ENCODE measurements at places on chromosomes 16 and 17. TPM values are rescaled to one million over a fixed set of nuclear protein-coding genes. Genes with fewer than 3 reads are reported as not detected.

- no peak for DNase-seq
These were observed 20.4 kb downstream of the TMC6 start for GRCh38 chr17:78107976-78108725.

GRCh38 chr16:77353587-77354263 is 81.1 kb downstream of the ADAMTS18 start:
- DNase-seq = no peak

The TEX14 gene
- total RNA-seq = 0.32 TPM

The OR3A3 gene
- not detected for total RNA-seq

DNA sequence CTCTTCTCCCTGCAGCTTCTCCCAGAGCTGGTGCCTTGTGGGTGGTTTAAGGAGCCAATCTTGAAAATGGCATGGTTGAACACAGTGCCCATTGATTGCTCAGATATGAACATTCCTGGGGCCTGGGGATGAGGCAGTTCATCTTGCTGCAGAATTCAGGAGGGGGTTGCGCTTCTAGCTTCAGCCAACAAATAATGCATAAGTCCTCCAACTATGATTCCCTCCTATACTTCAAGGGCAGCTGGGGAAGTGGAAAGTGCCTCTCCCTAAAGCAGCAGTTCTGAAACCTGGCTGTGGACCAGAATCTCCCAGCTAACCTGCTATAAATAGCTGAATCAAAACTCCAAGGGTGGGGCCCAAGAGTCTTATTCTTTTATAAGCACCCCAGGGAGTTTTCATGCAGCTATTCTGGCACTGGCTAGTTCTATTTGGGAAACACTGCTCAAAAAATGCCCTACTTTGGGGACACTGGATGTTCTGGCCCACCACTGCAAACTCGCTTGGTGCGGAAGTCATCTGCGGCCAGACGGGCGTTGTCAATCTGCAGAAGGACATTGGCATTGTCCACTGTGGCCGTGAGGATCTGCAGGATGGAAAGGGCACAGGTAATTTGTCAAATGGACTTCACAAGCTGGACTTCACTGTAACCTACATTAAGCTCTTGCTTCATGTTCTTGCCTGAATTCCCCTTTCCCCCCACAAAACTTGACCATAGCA is 130.3 kb downstream of the CCDC144A start:
- no peak for DNase-seq

- peak; percentile 87 for DNase-seq
These were observed 604 bp downstream of the PRR14 start for GRCh38 chr16:30651124-30652004.

DNA sequence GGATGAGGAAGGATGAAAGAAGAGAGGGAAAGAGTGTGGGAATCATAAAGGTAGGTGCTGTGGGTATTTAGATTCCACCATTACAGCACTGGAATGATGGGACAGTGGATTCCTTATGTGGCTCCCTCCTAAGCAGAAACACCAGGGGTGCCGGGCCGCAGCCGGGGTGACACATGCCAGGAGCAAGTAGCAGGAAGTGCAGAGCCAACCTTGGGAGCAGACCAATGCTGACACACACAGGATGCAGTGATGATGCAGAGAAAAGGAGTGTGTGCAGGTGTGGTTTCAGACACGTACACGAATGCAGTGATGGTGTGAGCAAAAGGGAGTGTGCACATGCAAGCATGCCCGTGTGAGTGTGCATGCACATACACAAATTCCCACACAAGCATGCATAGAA is 338.0 kb downstream of the SLC39A11 start:
- DNase-seq = no peak

DNA sequence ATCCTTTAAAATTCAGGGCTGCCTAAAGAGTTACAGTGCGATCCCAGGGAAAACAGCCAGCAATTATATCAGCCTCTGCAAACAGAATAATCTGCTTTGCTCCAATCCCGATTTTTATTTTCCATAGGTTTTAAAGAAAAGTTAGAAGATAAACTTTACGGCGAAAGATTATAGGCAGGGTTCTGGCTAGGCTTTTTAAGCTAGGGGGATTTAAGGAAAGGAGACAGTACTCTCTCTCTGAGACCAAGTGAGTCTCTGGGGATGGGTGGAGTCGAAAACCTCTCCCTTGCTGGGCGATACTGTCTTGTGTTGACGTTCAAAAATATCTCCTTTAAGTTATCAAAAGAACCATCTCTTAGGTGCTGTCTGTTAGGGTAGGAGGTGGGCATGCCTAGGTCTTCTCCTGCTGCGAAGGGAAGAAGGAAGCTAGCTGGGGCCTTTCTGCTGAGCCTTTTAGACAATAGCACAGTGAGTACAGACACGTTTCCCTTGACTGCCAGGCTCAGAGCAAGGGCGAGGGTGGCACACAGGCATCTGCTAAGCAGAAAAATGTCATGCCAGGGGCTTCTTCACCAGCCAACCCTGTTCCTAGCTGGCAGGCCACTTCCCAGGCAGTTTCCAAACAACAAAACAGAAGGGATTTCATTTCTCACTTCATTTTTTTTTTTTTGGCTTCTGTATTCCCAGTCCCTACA is 167.9 kb upstream of the MAF start:
- DNase-seq = no peak

DNA sequence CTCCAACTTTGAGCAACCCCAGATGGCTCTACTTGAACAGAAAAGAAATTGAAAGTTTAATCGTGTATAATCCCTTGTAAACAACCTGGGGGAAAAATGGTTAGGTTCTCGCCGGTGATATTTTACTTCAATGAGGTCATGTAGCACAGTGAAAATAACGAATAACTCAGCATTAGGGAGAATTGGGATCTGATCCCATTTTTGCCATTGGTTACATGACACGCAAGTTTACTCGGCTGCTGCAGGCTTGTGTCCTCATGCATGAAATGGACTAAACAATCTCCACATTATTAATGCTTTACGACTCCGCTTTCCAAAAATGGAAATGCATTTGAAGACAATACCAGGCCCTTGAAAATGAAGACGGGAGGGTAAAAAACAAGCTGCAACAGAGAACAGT is 45.5 kb upstream of the LRRC37A3 start:
- no peak for DNase-seq

DNA sequence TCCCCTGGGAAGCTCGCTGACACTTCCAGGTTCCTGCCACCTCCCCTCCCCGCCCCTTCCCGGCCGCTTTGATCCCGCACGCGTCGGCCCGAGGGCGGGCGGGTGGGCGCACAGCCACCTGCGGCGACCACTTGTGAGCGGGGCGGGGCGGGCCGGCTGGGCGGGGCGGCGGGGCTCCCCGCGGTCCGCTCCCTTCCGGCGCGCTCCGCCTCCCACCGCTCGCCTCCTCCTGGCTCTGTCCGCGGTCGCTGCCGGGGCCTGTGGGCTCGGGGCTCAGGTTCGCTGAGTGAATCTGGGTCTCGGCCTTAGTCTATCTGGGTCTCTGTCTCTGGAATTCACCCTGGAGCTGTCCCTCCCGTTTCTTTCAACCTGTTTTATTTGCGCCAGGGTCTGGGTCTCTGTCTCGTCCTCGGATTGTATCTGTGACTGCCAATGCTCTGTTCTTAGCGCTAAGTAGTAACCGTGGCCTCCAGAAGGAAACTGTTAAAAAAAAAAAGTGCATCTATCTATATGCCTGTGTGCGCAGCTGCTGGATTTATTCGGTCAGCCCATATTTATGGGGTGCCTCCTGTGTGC is 2.7 kb upstream of the HES7 start:
- DNase-seq = peak; percentile 81

DNA sequence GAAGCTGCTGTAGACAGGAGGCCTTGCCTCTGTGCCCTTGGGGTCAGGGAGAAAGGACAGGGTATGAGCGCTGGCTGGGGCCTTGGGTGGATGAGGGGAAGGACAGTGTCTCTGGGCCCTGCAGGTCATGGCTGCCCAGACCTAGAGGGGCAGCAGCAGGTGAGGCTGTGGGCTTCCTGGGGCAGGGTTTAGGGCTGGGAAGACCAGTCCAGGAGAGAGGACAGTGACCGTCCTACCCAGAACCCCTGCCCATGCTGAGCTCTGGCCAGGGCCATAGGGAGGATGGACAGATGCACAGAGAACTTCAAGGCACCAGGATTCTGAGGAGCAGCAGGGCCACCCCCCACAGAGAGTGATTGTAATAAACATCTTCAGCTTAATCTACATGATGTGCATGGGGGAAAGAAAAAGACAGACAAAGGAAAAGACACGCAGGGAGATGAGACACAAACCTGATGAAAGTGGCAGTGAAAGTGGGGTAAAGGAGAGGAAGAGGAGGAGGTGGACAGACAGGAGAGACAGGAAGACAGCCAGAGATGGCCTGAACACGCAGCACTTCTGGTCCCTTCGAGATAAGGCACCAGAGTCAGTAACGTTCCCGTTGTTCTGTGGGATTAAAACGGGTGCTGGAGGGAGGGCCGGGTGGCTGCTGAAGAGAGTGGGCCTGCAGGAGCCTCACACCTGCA is 17.5 kb downstream of the FLOT2 start:
- DNase-seq = no peak

The GAS7 gene
- 75.9 TPM for total RNA-seq

DNA sequence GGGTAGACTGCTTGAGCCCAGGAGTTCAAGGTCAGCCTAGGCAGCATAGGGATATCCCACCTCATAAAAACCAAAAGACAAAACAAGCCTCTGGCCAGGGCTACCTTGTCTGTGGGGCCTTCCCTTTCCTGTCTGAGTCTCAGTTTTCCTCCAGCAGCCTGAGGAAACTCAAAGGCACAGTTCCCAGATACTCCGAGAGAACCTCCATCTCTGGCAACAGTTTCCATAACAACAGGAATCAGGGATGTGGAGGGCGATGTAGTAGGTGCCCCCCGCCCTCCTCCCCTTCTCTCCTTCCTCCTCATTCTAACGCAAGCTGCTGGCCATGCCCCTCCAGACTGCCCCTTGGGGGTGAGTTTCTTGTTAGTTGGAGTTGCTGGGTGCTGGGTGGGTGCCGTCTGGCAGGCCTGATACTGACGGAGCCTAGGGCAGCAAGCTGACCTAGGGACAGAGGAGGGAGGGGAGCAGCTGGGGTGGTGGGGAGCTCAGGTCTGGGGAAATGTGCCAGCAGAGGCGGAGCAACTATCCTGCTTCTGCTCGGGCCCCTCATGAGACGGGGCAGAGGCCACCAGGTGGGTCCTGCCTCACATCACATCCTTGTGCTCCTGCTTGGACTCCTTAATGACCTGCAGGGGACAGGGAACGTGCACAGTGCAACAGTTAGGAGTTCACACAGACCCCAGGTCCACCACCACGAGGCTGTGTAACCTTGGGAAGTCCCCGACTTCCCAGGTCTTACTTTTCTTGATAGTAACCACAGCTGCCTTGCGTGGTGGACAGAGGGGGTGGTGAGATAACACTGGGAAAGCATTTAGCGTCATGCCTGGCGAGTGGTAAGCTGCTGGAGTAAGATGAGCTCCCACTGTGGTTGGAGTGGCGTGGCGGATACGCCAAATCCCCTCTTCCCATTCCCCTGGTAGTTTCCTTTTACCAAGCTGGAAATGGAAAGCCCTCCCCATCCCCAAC is 7.8 kb upstream of the EFTUD2 start:
- no peak for DNase-seq

- DNase-seq = peak; percentile 80
These were observed 81.0 kb downstream of the TMEM100 start for GRCh38 chr17:55641676-55642081.

GRCh38 chr16:66293932-66294331 is 72.6 kb upstream of the CDH5 start:
- DNase-seq = no peak

- no peak for DNase-seq
These were observed 2.2 kb downstream of the LMF1 start for GRCh38 chr16:968620-969019.

DNA sequence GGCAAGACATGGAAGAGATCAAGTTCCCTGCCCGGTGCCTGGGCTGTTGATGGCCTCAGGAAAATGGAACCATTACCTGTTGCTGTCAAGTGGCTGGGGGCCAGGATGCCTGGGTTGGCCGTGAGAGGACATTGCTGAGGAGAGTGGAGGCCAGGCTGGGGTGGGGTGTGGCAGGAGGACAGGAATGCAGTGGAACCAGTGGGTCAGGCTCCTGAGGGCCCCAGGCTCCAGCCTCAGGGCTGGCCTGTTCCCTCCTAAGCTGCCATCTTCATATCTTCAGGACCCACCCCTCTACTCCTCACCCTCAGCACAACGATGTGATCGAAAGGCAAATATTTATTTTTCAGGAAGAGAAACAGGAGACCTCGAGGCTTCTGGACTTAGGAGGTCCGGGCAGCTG is 8.5 kb upstream of the YPEL3 start:
- no peak for DNase-seq

DNA sequence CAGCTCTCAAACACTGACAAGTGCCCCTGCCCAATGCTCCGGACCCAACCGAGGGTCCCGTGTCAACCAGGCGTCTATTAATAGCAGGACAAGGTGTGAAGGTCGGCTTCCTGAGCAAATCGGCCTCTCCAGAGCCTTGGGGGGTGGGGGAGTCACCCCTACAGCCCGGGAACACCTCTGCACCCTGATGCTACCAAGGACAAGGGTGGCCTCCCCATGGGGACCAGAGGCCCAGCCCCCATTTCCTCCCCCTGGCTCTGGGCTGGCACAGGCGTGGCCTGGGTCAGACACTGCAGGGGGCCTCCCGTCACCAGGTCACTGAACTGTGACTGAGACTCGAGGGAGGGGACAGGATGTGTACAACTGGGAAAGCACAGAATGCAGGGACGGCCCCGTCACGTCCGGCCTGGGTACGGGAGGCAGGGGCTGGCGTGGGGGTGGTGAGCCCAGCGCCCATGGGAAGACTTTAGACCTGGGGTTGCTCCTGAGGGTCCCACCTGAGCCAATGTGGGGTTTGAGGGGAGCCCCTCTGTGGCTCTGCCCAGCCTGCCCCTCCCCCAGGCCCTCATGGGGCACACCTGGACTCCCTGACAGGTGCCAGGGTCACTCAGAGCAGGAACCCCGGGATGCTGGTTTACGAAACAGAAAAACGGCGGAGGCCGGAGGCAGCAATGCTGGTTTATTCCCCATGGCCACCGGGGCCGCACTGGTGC is 579 bp upstream of the CYBA start:
- DNase-seq = peak; percentile 88

The PSME3 gene
- total RNA-seq = 66.9 TPM

The DPEP3 gene
- total RNA-seq = not detected

DNA sequence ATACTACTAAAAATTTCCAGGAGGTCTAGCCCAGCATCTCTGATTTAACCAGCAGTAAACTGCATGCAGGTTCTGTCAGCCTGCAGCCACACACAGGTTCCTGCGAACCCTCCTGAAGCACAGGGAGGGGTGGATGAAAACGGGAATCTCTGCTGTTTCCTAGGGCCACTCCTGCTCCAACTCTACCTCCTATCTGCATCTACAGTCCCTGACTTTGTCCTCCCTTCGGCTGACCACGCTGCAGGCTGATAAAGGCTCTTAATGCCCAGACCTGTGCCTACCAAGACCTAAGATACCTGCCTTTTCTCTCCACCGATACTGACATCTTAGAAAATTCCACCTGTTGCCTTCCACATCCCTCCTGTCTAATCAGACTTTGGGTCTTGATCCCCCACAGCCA is 50.2 kb downstream of the CYTH1 start:
- DNase-seq = no peak

The CA5A gene
- not detected for total RNA-seq

The RAC3 gene
- 0.65 TPM for total RNA-seq

The SRCIN1 gene
- 6.2 TPM for total RNA-seq
